ENCODE measurements at places on chromosomes 11 and 22. TPM values are rescaled to one million over a fixed set of nuclear protein-coding genes. Genes with fewer than 3 reads are reported as not detected.

The FAM111B gene
- 66.2 TPM for total RNA-seq

The IL18 gene
- 0.26 TPM for total RNA-seq

The C11orf97 gene
- not detected for total RNA-seq

The UFD1 gene
- total RNA-seq, result 97.2 TPM

The CAPN5 gene
- 1.4 TPM for total RNA-seq

The PLXNB2 gene
- total RNA-seq, result 48.4 TPM

The NRIP3 gene
- 0.11 TPM for total RNA-seq

The SCO2 gene
- total RNA-seq, result 13.9 TPM

The PRG3 gene
- total RNA-seq, result not detected

The GAB4 gene
- not detected for total RNA-seq

The MUC6 gene
- total RNA-seq, result not detected

The FGF4 gene
- not detected for total RNA-seq

The MAPK8IP1 gene
- 0.95 TPM for total RNA-seq

The INS gene
- total RNA-seq, result not detected

The AQP11 gene
- 0.21 TPM for total RNA-seq

The GTSE1 gene
- total RNA-seq, result 111 TPM

The RFPL2 gene
- not detected for total RNA-seq

The MRGPRX4 gene
- not detected for total RNA-seq

The PLEKHB1 gene
- 10.0 TPM for total RNA-seq

The SYT8 gene
- total RNA-seq, result not detected

The RHOD gene
- not detected for total RNA-seq
